Activated naive CD8-positive, alpha-beta T cell treated with anti-CD3 and anti-CD28 coated beads, Interleukin-2, amount 50 U/mL, for 24 hours (primary cell): ENCODE measurements at places on chromosomes 2 and 18.
A peak's percentile ranks its signal among the peaks of the same experiment; 100 is the strongest.

DNA sequence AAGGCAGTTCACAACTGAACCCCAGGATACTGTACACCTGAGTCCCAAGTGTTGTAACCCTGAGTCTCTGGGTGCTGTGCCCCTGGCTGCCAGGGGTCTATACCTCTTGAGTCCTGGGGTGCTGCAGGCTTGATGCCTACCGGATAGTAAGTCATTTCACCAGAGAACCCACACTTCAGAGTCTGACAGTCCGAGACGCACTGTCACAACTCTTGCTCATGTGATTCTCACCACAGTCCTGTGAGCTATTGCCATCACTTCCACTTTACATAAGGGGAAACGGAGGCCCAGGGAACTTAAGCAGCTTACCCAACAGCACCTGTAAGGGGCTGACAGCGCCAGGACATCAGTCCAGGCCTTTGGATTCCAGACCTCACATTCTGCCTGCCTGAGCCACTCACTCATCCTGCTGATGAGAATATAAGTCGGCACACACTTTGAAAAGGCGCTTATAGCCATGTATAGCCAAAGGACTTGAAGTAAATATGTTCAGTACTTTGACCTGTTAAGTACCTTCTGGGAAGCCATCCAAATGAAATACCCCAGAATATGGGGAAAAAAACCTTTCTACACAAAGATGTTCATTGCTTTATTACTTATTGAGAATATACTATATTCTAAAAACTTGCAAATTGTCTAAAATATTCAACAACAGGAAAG is 180.7 kb upstream of the ID2 start:
- H3K36me3 ChIP-seq: no peaks in the 10 kb centered on the region
- no peak overlapping the region for H3K4me3 ChIP-seq
- no peak overlapping the region for H3K27ac ChIP-seq
- H3K27me3 ChIP-seq: no peaks in the 10 kb centered on the region
- no peak for DNase-seq
- H3K4me1 ChIP-seq: peaks cover 4% of the 10 kb centered on the region

- H3K4me3 ChIP-seq: peak overlapping the region; percentile 64
- no peak overlapping the region for H3K27ac ChIP-seq
- peaks cover 78% of the 10 kb centered on the region for H3K4me1 ChIP-seq
- DNase-seq: no peak
- H3K36me3 ChIP-seq: peaks cover 61% of the 10 kb centered on the region
- H3K27me3 ChIP-seq: peaks cover under 1% of the 10 kb centered on the region
These were observed 6.5 kb downstream of the GLS start for GRCh38 chr2:190887089-190887488.

GRCh38 chr2:45869165-45869501 is 217.7 kb downstream of the PRKCE start:
- no peak overlapping the region for H3K27ac ChIP-seq
- no peak overlapping the region for H3K4me3 ChIP-seq
- no peak for DNase-seq
- H3K27me3 ChIP-seq: no peaks in the 10 kb centered on the region
- H3K4me1 ChIP-seq: peaks cover 7% of the 10 kb centered on the region
- H3K36me3 ChIP-seq: no peaks in the 10 kb centered on the region

GRCh38 chr2:120635146-120635545 is 100.5 kb upstream of the GLI2 start:
- H3K36me3 ChIP-seq: no peaks in the 10 kb centered on the region
- peaks cover 1% of the 10 kb centered on the region for H3K27me3 ChIP-seq
- no peaks in the 10 kb centered on the region for H3K4me1 ChIP-seq
- DNase-seq: no peak

- H3K27ac ChIP-seq: no peak overlapping the region
- no peak for DNase-seq
- peaks cover under 1% of the 10 kb centered on the region for H3K4me1 ChIP-seq
- peaks cover 3% of the 10 kb centered on the region for H3K27me3 ChIP-seq
These were observed 45.2 kb downstream of the DYNAP start for GRCh38 chr18:54636217-54636616.

- H3K36me3 ChIP-seq: no peaks in the 10 kb centered on the region
- peaks cover 21% of the 10 kb centered on the region for H3K4me1 ChIP-seq
- H3K27ac ChIP-seq: no peak overlapping the region
- H3K27me3 ChIP-seq: peaks cover 9% of the 10 kb centered on the region
- DNase-seq: no peak
- no peak overlapping the region for H3K4me3 ChIP-seq
These were observed 159.0 kb upstream of the RASGRP3 start for GRCh38 chr2:33317369-33318007.

DNA sequence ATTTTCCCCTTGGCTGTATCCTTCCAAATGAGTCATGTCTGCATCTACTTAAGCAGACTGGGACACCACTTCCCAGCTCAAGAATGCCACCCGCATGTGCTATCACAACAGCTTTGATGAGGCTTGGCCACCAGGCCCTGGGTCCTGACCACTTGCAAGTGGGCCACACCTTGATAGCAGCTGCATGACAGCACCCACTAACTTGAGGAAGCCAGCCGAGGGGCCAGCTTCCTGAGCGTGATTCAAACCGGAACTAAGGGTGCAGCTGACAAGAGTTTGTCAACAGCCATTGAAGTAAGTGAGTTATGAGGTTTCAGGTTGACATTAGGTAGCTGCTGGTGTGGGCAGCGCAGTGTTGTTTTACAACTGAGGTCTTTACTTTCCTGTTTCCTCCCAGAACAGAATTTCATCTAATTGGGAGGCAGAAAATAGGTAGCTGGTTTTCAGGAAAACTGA is 54.4 kb downstream of the EPHA4 start:
- no peaks in the 10 kb centered on the region for H3K36me3 ChIP-seq
- no peak overlapping the region for H3K4me3 ChIP-seq
- peaks cover 10% of the 10 kb centered on the region for H3K4me1 ChIP-seq
- H3K27ac ChIP-seq: no peak overlapping the region
- DNase-seq: peak; percentile 52

DNA sequence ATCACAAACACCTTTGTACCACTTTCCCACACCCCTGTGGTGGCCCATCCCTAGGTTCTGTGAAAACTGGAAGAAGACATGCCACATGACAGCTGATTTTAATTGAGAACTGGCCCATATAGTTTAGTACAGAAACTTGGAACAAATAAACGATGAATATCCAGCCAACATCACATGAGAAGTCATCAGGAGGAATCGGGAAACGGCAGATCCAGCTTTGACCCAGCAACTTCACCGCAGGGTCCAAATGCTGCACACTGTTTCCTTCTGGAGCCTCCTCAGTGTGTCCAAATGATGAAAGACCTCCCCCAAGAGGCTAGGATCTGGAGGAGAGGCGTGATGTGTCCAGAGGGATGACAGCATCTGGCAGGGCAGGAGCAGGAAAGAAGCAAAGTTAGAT is 75.5 kb downstream of the COPS8 start:
- peaks cover 24% of the 10 kb centered on the region for H3K4me1 ChIP-seq
- H3K36me3 ChIP-seq: no peaks in the 10 kb centered on the region
- H3K27ac ChIP-seq: no peak overlapping the region
- DNase-seq: no peak
- peaks cover 4% of the 10 kb centered on the region for H3K27me3 ChIP-seq

DNA sequence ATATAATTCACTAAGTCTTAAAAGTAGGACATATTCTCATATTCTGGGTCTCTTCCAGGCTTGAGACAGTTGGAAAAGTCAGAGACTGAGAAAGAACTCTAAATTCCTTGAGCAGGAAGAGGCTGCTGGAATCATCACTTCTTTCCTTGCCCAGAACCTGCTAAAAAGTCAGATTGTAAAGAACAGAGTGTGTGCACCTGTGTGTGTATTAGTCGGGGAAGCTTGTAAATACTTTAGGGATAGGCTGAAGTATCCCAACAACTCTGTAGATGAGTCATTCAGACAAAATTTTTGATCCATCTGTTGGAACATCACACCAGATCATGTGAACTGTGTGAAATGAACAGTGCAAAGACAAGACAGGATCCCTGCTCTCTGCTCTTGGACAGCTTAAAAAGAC is 16.1 kb downstream of the GAREM1 start:
- H3K36me3 ChIP-seq: no peaks in the 10 kb centered on the region
- H3K4me1 ChIP-seq: no peaks in the 10 kb centered on the region
- no peak for DNase-seq
- H3K27ac ChIP-seq: no peak overlapping the region

DNA sequence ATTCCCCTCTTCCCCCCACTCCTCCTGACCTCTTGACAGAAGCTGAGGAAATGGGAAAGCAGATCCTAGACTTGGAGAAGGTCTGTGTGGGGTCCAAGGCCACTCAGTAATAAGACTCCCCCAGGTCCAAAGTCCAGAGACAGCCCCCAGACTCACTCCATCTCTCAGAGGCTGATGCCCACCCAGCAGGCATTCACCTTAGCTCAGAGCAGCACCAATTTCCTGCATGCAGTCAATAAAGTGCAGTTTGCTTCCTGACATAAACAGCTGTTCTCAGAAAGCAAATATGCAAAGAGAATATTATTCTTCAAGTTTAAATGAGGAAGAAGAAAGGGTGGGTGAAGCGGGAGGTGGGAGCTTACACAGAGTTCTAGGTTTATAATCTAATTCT is 84.1 kb upstream of the RTN4 start:
- no peak for DNase-seq
- peak overlapping the region; percentile 76 for H3K4me3 ChIP-seq
- peaks cover 33% of the 10 kb centered on the region for H3K4me1 ChIP-seq
- no peaks in the 10 kb centered on the region for H3K27me3 ChIP-seq

DNA sequence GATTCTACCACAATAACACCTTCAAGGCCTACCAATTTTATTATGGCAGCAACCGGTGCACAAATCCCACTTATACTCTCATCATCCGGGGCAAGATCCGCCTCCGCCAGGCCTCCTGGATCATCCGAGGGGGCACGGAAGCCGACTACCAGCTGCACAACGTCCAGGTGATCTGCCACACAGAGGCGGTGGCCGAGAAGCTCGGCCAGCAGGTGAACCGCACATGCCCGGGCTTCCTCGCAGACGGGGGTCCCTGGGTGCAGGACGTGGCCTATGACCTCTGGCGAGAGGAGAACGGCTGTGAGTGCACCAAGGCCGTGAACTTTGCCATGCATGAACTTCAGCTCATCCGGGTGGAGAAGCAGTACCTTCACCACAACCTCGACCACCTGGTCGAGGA is 17.1 kb downstream of the APCDD1 start:
- H3K4me1 ChIP-seq: peaks cover 2% of the 10 kb centered on the region
- no peaks in the 10 kb centered on the region for H3K36me3 ChIP-seq
- H3K27ac ChIP-seq: no peak overlapping the region
- no peak for DNase-seq

- H3K27me3 ChIP-seq: no peaks in the 10 kb centered on the region
- peaks cover 2% of the 10 kb centered on the region for H3K36me3 ChIP-seq
- H3K4me1 ChIP-seq: peaks cover 15% of the 10 kb centered on the region
These were observed 15.4 kb downstream of the MRPL44 start for GRCh38 chr2:223972656-223973102.

DNA sequence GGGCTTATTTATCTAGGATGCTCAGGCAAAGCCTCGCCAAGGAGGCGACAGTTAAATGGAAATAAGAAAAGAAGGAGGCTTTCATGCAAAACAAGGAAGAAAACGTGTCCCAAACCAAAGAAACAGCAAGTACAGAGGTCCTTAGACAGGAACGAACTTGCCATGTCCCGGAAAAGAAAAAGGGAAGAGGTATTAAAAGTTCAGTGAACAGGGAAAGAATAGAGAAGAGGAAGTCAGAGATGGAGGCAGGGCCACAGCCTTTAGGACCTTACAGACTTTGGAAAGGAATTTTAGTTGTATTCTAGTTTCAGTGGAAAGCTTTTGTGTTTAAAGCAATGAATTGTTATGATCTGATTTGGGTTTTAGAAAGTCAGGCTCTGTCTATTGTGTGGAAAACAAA is 22.1 kb downstream of the IKZF2 start:
- no peak for DNase-seq
- no peaks in the 10 kb centered on the region for H3K27me3 ChIP-seq
- H3K27ac ChIP-seq: peak overlapping the region; percentile 29
- H3K36me3 ChIP-seq: peaks cover 7% of the 10 kb centered on the region

GRCh38 chr18:24814521-24814920 is 354.1 kb downstream of the HRH4 start:
- H3K36me3 ChIP-seq: no peaks in the 10 kb centered on the region
- no peak overlapping the region for H3K27ac ChIP-seq
- H3K27me3 ChIP-seq: peaks cover 2% of the 10 kb centered on the region
- no peaks in the 10 kb centered on the region for H3K4me1 ChIP-seq
- DNase-seq: no peak
- H3K4me3 ChIP-seq: no peak overlapping the region

DNA sequence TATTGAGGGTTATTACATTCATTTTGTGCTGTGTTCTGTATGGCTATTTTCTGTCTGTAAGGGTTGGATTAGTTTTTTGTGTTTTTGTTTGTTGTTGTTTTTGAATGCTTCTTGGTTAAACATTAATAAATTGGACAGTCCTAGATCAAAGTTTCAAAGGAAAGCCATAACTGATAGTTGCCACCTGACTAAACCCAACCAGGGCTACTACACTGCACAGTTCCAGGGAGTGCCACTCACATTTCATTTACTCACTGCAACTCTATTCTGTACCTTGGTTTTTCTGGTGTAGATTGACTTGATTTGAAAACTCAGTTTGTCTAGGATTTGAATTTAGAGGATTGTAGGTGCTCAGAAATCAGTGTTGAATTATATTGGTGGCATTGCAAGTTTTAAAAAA is 6.4 kb downstream of the MYL12B start:
- no peaks in the 10 kb centered on the region for H3K27me3 ChIP-seq
- H3K36me3 ChIP-seq: peaks cover 22% of the 10 kb centered on the region
- no peak overlapping the region for H3K4me3 ChIP-seq
- DNase-seq: no peak
- peaks cover 97% of the 10 kb centered on the region for H3K4me1 ChIP-seq
- no peak overlapping the region for H3K27ac ChIP-seq

DNA sequence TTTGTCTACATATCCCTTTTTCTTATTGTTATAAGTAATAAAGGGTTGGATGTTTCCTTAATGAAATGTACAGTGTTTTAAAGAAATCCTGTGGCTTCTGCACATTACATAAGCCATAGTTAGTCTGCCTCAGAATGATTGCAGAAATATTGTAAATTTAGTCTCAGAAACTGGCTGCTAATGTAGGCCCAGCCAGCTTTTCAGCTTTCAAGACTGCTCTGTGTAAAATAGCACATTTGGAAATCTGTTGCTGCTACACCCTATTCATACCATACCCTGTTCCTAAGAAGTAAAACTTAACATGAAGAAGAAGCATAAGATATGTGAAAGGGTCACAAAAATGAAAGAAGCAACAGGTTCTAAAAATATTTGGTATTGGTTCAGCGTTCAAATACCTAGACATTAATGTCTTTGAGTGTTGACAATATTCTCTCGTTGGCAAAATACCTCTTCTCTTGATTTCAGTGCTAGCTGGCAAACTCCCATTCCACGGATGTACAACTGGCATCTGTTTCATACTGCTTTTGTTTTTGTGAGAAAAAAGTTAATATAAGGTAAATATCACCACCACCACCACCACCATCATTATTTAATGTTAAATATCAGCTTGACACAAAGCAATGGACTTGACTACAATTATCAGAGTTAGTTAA is 19.2 kb upstream of the NCKAP1 start:
- peaks cover 29% of the 10 kb centered on the region for H3K27me3 ChIP-seq
- no peak for DNase-seq
- no peak overlapping the region for H3K27ac ChIP-seq

GRCh38 chr2:133438026-133438425 is 130.2 kb downstream of the NCKAP5 start:
- no peak overlapping the region for H3K4me3 ChIP-seq
- no peaks in the 10 kb centered on the region for H3K4me1 ChIP-seq
- H3K27me3 ChIP-seq: no peaks in the 10 kb centered on the region
- H3K36me3 ChIP-seq: no peaks in the 10 kb centered on the region
